ENCODE measurements at places on chromosomes 2 and 18.
A peak's percentile ranks its signal among the peaks of the same experiment; 100 is the strongest.

- no peak overlapping the region for H3K27ac ChIP-seq
- peaks cover 21% of the 10 kb centered on the region for H3K4me1 ChIP-seq
- no peaks in the 10 kb centered on the region for H3K27me3 ChIP-seq
- DNase-seq: no peak
- H3K4me3 ChIP-seq: no peak overlapping the region
These were observed 85.5 kb upstream of the ITPRID2 start for GRCh38 chr2:181806039-181806392.

GRCh38 chr2:3895021-3895420, 191.6 kb downstream of the DCDC2C start:
- DNase-seq: no peak
- no peak overlapping the region for H3K27ac ChIP-seq
- peaks cover 4% of the 10 kb centered on the region for H3K4me1 ChIP-seq
- H3K36me3 ChIP-seq: no peaks in the 10 kb centered on the region

GRCh38 chr18:59752666-59753065, 55.4 kb upstream of the CCBE1 start:
- H3K4me3 ChIP-seq: no peak overlapping the region
- H3K27me3 ChIP-seq: no peaks in the 10 kb centered on the region
- no peaks in the 10 kb centered on the region for H3K4me1 ChIP-seq
- H3K36me3 ChIP-seq: no peaks in the 10 kb centered on the region

GRCh38 chr2:89850881-89851582, 1159.6 kb downstream of the RPIA start:
- H3K36me3 ChIP-seq: no peaks in the 10 kb centered on the region
- H3K4me1 ChIP-seq: no peaks in the 10 kb centered on the region
- DNase-seq: no peak
- no peaks in the 10 kb centered on the region for H3K27me3 ChIP-seq
- no peak overlapping the region for H3K27ac ChIP-seq

DNA sequence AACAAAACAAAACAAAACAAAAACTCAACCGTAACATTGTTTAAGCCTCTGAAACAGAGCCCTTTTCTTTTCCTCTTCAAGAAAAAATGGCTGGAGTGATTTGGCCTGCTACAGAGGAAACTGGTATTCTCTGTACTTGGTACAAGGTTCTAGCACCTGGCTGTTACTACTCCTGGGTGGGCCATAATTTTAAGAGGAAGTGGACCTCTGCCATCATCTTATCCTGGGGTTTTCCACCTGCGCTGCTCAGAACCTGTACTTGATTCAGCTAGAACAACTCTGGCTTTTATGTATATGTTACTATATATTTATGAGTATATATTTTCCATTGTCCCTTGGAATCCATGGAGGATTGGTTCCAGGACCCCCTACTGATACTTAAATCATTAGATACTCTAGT, 22.5 kb downstream of the SRSF7 start:
- no peaks in the 10 kb centered on the region for H3K27me3 ChIP-seq
- H3K36me3 ChIP-seq: peaks cover 11% of the 10 kb centered on the region
- no peak for DNase-seq
- no peak overlapping the region for H3K4me3 ChIP-seq
- H3K4me1 ChIP-seq: no peaks in the 10 kb centered on the region

GRCh38 chr18:14086458-14087231, 45.6 kb downstream of the ZNF519 start:
- H3K27me3 ChIP-seq: no peaks in the 10 kb centered on the region
- no peak overlapping the region for H3K4me3 ChIP-seq
- H3K36me3 ChIP-seq: 0 out of 2 replicates have a peak, but pooled peaks cover 3% of the 10 kb centered on the region
- no peak overlapping the region for H3K27ac ChIP-seq
- peak; percentile 52 for DNase-seq

All from DND-41 (cell line).